ENCODE measurements at places on chromosomes 11 and 22.

DNA sequence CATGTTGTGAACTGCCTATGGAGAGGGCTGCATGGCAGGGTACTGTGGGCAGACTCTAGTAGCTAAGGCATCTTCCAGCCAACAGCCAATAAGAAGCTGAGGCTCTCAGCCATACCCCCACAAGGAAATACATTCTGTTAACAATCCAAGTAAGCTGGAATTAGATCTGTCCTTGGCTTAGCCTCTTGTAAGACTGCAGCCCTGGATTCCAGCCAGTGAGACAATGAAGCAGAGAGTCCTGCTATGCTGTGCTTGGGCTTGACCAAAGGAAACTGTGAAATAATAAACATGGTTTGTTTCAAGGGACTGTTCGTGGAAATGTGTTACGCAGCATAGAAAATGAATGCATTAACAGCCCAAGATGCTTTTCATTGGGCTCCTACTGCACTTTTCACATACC is 1097.4 kb upstream of the CCDC90B start:
- no peak for DNase-seq

DNA sequence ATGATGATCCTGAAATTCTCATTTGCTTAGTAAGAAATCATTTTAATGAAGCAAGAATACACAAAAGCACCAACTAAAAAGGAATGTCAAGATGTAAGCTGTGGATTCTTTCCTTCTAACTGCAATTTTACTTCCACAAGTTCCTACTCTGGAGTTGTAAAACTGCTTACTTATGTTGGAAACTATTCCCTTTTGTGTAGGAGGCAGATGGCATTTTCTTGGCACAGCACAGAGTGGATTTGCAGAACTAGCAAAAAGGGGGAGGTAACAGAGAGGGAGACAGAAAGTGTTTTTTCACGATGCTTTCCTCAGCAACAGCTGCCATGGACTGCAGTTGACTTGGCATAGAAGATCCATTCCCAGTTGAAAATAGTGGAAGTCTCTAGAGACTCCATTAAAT is 1112.0 kb upstream of the RAG2 start:
- DNase-seq = no peak

GRCh38 chr22:46004105-46004866 is 27.3 kb upstream of the WNT7B start:
- no peak for DNase-seq

- no peak for DNase-seq
Measured at GRCh38 chr11:110527146-110527545, 97.4 kb downstream of the FDX1 start.

GRCh38 chr11:43825217-43825816 is 55.3 kb upstream of the ALKBH3 start:
- no peak for DNase-seq

- DNase-seq = no peak
Measured at GRCh38 chr11:123304828-123305466, 109.9 kb upstream of the CLMP start.

DNA sequence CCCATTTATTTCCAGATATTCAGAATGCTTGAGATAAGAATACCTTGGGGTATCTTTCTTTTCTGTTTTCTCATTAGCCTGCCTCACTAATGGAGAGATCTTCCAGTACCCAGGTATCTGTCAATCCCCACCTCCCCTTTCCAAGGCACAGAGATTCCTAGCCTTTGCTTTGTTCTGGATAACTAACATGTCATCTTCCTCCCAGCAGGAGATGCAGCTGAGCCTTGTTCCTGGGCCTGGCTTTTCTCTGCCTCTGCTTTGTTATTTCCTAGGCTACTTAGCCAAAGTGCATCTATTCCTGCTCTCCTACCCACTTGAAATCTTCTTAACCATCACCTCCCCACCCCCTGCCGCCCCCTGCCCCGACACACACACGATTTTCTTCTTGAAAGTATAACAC is 297.1 kb downstream of the NELL1 start:
- no peak for DNase-seq

GRCh38 chr11:11898648-11899047 is 56.9 kb downstream of the USP47 start:
- no peak for DNase-seq

GRCh38 chr22:37525073-37525745 is 6.0 kb upstream of the CARD10 start:
- no peak for DNase-seq

DNA sequence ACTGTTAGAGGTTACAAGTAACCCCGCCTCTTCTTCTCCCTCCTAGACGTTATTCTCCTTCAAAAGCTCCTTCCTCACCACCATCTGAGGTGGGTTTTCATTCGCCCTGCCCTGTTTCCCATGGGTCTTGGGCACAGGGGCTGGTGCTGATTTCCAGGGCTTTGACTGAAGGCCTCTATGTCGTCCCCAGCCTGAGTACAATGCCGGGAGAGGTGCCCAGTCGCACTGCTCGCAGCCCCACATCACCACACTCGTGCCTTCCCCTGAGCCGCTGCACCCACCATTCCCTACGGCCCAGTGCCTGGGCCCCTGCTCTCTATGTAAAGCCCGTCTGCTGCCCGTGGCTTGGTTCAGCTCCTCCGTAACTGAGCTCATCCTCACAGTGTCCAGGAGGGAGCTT is 169.8 kb downstream of the DSCAML1 start:
- no peak for DNase-seq

DNA sequence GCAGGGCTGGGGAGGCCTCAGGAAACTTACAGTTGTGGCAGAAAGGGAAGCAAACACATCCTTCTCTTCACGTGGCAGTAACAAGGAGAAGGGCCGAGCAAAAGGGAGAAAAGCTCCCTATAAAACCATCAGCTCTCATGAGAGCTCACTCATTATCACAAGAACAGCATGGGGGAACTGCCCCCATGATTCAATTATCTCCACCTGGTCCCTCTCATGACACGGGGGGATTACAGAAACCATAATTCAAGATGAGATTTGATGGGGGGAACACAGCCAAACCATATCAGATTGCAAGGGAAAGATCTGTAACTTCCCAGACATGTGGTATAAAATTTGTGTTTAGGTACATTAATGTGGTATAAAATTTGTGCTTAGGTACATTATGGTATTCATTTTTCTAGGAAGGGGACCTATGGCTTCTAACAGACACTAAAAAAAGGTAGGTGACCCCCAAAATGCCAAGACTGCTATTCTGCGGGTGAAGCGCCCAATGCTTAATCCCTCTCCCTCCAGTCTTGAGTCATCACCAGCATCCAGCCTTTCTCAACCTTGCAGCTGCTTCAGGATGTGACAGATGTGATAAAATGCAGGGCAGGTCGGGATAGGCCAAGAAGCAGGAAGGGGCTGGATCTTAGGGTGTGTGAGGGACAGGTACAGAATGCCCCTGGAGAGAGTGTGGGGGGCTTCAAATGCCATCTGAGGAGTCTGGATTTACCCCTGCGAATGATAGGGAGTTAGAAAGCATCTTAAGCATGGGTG is 57.7 kb upstream of the AMPD3 start:
- no peak for DNase-seq

DNA sequence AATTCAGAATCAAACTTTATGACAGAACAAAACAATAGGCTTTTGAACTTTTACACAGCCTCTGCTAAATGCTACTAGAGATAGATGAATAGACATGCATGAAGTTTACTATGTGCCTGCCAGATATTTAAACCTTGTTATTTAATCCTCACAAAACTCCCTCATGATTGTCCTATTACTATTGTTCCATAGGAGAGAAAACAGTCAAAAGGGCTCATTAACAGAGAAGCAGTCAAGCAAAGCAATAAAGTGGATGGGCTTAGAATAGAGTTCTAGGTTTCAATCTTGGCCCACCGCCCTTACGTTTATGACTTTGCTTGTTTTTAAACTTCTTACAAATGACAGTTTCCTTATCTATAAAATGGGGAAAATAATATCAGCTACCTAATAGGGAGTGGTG is 12.9 kb downstream of the CWC15 start:
- DNase-seq = no peak

DNA sequence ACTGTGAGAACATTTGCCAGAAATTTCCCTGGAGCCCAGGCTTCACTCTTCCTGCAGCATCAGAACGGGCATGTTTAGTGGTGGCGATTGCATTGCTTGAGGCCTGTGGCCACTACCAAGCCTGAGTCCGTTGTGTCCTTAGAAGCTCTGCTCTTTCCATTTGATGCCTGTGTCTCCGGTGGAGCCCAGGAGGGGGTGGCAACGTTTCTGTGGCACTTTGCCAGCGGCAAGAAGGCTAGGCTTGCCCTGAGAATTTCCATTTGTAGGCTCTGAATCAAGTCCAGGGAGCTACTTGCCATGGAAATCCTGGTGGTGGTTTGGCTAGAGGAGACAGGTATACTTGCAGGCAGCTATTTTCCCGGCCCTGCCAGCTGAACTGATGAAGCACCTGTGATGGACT is 47.1 kb downstream of the ADAMTS8 start:
- DNase-seq = no peak

Data from fibroblast of skin of left biceps (primary cell).